Activated naive CD4-positive, alpha-beta T cell (primary cell): ENCODE measurements at places on chromosomes 13 and 19.

GRCh38 chr19:2633693-2634075 lies 68.8 kb downstream of the GNG7 start:
- no peak for DNase-seq

DNA sequence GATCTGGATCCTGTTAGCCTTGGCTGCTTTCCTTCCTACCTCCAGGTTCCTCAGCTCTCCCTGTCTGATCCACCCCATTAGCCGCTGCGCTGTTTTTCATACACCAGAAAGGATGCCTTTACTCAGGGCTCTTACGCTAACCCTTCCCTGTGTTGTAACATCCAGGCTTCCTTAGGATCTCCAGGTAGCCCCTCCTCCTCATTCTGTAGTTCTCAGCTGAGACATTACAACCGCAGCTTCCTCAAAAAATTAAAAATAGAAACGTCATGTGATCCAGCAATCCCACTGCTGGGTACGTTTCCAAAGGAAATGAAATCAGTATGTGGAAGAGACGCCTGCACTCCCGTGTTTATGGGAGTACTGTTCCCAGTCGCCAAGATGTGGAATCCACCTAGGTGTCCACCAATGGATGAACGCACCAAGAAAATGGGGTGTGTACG lies 18.4 kb upstream of the MYADM start:
- no peak for DNase-seq

GRCh38 chr13:76329004-76329403 lies 557.2 kb downstream of the KCTD12 start:
- no peak for DNase-seq

DNA sequence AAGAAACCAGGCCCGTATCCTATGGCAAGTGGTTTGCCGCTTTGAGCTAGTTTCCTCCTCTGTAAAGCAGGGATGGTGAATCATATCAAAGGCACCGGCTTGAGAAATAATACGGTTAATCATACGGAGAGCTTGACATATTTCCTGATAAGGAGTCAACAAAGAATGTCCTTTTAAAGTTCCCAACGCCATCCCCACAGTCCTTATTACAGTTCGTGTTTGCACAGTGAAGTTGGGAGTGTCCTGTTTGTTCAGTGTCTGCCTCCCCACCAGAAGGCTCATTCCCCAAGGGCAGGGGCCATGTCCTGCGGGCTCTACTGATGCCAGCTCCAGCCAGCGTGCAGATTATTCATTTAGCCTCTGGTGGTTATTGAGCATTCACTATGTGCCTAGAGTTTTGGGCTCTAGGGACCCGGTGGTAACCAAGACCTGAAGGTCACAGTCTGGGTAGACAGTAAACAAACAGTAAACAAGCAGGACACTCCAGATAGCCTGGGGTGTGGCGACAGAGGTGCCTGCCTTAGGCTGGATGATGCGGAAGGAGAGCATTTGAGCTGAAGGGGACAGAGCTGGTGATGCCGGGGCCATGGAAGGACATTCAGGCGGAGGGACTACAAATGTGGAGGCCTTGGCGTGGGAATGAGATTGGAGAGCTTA lies 6.3 kb downstream of the GRAMD1A start:
- no peak for DNase-seq

- DNase-seq = no peak
Observed at GRCh38 chr19:48365602-48366001, 1.4 kb downstream of the SYNGR4 start.

DNA sequence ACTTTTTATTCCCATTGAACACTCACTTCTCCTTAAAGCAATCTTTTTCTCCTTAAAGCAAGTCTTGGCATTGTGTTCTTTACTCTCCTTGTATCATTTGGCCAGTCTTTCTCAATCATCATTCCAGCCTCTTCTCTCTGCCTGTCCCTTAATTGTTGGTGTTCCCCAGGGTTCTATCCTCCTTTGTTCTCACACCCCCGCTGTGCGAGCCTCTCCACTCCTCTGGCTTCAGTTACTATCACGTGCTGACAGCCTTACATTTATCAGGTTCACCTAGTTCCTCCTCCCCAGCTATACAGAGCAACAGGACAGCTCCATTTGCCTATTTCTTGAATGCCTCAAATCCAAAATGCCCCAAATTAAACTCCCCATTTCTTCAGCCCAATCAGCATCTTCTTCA lies 24.6 kb downstream of the CYSLTR2 start:
- no peak for DNase-seq

DNA sequence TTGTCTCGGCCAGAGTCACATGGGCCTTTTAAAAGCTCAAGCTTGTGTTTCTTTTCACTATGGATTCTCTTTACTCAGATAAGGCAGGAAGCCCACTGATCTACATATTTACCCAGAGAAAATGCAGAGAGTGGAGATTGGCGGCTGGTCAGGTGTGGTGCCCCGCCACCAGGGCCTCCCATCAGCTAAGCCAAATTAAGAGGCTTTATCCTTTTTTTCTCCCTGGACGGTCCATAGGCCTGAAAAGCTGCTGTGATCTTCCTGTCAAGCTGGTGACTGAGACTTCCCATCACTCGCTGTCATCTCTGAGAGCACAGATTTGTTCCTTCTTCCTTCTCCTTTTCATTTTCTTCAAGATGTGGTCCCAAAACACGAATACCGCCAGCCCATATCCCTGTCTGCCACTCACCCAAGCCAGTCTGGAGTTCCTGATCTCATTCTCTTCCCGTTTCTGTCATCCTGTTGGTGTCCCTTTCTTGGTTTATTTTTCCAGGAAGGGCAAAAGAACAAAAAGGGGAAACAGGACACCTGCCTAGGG lies 1.9 kb downstream of the SAFB start:
- no peak for DNase-seq

DNA sequence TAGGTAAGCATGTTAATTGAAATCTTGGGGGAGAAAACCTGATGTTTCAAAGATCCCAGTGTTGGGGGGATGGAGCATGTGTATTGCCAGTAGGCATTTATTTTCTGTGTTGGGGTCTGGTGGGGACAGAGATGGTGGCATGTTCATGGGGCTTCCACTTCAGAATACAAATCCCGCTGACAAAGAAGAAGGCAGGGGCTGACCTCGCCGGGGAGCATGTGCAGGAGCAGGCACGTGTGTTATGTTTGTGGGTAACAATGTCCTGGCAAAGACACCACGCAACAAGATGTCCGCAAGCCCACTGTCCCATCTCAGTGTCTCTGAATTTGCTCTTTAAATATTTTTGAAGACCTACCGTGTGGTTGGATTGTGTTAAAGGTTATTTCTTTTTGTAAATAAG lies 164.5 kb downstream of the TEX29 start:
- DNase-seq = no peak

- DNase-seq = no peak
Observed at GRCh38 chr13:93680329-93680728, 453.7 kb downstream of the GPC6 start.

GRCh38 chr13:35698911-35699576 lies 222.6 kb upstream of the MAB21L1 start:
- DNase-seq = no peak
